Pancreas (tissue), 10 donors: ENCODE measurements at places on chromosomes 11 and 22. TPM values are rescaled to one million over a fixed set of nuclear protein-coding genes. Genes with fewer than 3 reads are reported as not detected.
A peak's percentile ranks its signal among the peaks of the same experiment; 100 is the strongest.

Gene LRRC32
- total RNA-seq, result 14.3 TPM

Gene AQP11
- total RNA-seq, result 2.2 TPM

Gene GAL
- 1.2 TPM for total RNA-seq

Gene SMTNL1
- not detected for total RNA-seq

Gene PARVA
- total RNA-seq, result 54.3 TPM

Gene WBP2NL
- 1.8 TPM for total RNA-seq

Gene CTSC
- total RNA-seq, result 13.6 TPM

Gene RAG1
- 0.81 TPM for total RNA-seq

Gene SULT4A1
- total RNA-seq, result 0.09 TPM

Gene GLYAT
- total RNA-seq, result not detected

Gene FGF19
- total RNA-seq, result 0.19 TPM

Gene IGF2
- 6.6 TPM for total RNA-seq

Gene GLB1L3
- total RNA-seq, result 0.12 TPM

Gene MYEOV
- 3.7 TPM for total RNA-seq

Gene XKR3
- total RNA-seq, result not detected

DNA sequence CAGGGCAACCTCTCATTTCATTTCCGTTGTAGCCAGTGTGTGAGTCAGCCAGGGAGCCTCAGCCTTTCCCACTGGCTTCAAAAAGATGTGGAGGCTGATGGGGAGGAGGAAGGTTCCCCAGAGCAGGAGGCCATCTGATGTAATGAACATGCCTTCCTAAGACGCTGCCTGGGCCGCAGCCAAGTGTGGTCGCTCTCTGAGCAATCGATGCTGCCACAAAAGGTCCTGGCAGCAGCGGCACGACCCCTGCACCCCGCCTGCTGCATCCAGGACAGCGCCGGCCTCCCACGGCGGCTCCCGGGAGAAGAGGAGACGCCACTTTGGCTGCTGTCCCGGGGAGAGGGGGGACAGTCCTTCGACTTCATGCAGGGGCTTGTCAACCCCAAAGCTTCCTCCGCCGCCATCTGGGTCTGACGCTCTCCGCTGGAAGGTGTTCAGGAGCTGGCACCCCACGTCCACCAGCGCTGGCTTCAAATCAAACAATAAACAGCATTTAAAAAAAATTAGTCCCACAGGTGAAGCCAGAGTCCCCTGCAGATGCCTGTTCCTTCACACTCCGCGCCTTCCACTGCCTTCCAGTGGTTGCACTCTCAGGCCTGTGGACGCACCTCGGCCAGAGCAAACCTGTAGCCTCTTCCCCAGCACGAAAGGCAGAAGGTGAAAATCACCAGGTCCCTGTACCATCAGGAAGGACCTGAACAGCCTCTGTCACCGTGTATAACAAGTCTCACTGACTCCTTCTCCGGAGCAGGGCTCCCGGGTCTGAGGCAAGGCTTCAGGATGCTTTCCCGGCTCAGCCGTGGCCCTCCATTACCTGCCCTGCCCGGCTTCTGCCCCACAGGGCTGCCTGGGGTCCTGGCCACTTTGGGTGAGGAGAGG lies 930.7 kb downstream of the BRD1 start:
- DNase-seq, result no peak

- no peak for DNase-seq
Measured at GRCh38 chr11:26847977-26848376, 126.1 kb upstream of the SLC5A12 start.

DNA sequence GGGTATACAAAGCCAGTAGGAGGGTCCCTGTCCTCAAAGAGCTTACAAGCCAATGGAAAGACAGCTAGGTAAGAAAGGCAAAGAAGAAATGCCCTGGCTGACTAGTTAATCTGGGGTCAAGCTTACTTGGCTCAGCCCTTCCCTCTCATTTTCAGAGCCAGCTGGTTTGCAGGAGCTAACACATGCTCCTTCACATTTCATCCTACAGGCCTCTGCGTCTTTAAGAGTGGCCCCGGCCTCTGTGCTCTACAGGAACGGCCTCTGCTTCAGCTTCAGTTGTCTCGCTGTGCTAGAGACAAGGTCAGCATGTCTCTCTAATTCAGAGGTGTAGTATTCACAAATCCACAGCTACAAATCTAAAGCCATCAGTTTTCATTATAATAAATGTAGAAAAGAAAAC lies 15.2 kb downstream of the ALKBH8 start:
- no peak for DNase-seq

- no peak for DNase-seq
Measured at GRCh38 chr11:10899121-10899830, 41.4 kb upstream of the ZBED5 start.

DNA sequence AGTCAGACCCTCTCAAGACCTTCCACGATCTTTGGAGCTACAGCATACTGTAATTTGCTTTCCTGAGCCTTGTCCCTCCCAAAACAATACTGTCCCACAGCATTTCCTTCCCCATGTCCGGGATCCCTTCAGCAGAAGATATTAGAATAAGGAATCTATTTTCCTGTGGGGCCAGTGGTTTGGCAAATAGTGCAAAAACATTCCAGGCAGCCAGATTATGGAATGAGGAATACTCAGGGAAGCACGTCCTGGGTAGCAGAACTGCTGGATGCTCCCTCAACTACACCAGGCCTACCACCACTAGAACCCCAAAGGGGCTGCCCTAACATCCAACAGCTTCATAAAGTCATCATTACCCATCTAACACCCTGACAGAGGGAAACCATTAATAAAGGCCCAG lies 61.5 kb downstream of the AAMDC start:
- no peak for DNase-seq

- DNase-seq, result no peak
Measured at GRCh38 chr11:35614939-35615569, 3.2 kb upstream of the FJX1 start.

- DNase-seq, result no peak
Measured at GRCh38 chr22:46918197-46918596, 155.7 kb downstream of the TBC1D22A start.

- no peak for DNase-seq
Measured at GRCh38 chr11:5043380-5043779, 2.9 kb upstream of the OR52J3 start.

- DNase-seq, result no peak
Measured at GRCh38 chr11:75236062-75236461, 4.5 kb upstream of the TPBGL start.

DNA sequence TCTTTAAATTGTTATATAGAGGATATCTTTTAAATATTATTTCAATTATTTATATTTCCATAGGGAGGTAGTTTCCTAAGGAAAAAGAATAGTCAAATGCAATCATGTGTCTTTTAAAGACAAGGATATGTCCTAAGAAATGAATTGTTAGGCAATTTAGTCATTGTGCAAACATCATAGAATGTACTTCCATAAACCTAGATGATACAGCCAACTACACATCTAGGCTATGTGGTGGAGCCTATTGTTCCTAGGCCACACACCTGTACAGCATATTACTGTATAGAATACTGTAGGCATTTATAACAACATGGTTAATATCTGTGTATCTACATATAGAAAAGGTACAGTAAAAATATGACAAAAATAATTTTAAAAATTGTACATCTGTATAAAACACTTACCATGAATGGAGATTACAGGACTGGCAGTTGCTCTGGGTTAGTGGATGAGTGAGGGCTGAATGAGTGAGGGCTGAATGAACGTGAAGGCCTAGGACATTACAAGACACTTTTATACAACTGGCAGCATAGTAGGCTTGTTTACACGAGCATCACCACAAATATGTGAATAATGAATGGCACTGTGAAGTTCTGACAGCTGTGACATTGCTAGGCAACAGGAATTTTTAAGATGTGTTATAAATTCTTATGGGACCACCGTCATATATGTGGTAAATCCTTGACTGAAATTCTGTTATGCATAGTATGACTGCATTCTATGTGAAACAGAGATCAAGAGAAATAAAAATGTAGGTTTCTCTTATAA lies 1879.0 kb upstream of the RAG2 start:
- DNase-seq, result no peak

- DNase-seq, result no peak
Measured at GRCh38 chr22:46612904-46613605, 7.1 kb upstream of the GRAMD4 start.

- no peak for DNase-seq
Measured at GRCh38 chr22:28780296-28780695, 7.8 kb downstream of the CCDC117 start.

- no peak for DNase-seq
Measured at GRCh38 chr11:44596525-44597276, 31.2 kb downstream of the CD82 start.

GRCh38 chr11:8477680-8478079 lies 116.3 kb downstream of the STK33 start:
- no peak for DNase-seq

GRCh38 chr11:123190518-123190917 lies 4.5 kb downstream of the CLMP start:
- DNase-seq, result no peak

DNA sequence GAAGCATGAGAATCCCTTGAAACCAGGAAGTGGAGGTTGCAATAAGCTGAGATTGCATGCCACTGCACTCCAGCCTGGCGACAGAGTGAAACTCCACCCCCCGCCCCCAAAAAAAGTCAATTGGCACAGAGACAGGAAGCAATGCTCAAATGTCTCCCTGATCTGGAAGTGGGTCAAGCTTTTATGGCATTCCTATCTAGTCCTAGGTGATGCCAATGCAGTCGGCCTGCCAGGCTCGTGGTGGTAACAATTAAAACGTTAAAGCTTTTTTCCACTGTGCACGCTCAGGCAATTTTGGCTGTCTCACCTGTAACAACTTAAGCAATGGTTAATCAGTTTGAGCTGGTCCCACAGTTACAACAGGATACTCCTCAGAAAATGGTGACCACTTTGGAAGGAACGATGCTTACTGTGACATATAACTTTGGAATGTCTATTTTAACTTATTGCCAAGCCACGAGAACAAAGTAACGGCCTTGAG lies 18.9 kb upstream of the PISD start:
- no peak for DNase-seq

- DNase-seq, result no peak
Measured at GRCh38 chr11:120529214-120529613, 17.7 kb downstream of the GRIK4 start.

DNA sequence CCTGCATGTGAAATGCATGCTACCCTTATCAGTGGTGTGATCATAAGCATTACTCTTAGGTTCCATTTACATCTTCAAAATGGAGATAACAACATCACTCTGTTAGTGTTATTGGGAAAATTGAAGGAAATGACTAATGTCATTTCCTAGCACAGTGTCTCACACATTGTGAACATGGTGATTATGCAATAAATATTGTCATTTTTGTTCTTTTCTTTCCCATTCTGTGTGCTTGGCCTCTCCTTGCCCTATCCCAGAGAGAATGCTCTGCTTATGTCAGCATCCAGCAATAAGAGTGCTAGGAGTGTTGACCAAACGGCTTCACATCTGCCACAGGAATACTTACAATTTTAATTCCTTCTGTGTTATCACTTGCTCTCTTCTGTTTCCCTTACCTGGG lies 1024.1 kb upstream of the CCDC90B start:
- no peak for DNase-seq

GRCh38 chr11:16771350-16772140 lies 33.1 kb downstream of the C11orf58 start:
- no peak for DNase-seq

- peak; percentile 81 for DNase-seq
Measured at GRCh38 chr11:2532704-2533586, 88.1 kb downstream of the KCNQ1 start.
